ENCODE measurements at places on chromosomes 16 and 17.

GRCh38 chr17:73706858-73707257 lies 62.6 kb upstream of the SDK2 start:
- DNase-seq, result no peak

DNA sequence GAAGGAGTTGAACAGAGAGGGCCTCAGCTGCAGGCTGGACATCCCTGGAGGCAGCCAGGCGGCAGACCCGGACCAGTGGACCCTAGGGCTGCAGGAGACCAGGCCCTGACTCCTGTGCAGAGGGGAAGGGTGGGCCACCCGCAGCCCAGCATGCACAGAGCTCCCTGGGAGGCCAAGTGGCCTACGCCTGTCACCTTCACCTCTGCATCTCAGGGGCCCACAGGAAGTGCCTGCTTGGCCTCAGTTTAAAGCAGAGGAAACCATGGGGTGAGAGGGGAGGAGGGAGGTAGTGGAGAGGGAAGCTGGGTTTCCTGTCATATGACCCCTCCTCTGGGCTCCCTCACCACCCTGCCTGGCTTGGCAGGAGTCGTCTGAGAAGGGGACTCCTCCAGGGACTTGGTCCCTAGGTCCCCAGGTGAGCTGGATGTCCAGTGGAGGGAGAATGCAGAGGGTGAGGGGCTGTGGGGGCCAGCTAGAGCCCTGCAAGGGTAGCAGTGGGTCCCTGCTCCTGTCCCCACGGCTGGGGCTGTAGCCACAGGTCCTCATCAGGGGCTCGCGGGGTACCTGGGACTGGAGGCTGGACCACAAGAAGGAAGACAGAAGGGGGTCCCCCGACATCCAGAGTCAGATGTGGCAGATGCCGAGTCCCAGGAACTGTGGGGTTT lies at the start of gene TMC8:
Gene TMC8 (plus strand): TSS at position 335 of the 665 bp plus-strand sequence. CDS start 818 bp downstream, outside the sequence.
- DNase-seq, result peak; percentile 87

DNA sequence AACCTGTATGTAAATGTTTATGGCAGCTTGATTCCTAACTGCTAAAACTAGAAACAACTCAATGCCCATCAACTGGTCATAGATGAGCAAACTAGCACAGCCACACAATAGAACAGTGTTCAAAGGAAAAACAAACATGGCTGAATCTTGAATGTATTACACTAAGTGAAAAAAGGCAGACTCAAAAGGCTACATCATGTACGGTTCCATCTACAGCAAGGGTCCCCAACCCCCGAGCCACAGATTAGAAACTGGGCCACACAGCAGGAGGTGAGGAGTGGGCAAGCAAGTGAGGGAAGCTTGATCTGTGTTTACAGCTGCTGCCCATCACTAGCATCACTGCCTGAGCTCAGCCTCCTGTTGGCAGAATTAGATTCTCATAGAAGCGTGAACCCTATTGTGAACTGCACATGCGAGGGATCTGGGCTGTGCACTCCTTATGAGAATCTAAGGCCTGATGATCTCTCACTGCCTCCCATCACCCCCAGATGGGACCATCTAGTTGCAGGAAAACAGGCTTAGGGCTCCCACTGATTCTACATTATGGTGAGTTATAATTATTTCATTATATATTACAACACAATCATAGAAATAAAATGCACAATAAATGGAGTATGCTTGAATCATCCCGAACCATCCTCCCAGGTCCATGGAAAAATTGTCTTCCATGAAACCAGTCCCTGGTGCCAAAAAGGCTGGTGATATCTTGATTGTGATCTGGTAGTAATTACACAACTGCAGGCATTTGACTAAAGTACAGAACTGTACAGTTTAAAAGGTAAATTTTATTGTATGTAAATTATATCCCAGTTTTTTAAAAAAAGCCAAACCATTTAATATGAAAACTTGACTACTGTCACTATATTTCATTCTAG lies 7.7 kb downstream of the CEP20 start:
- no peak for DNase-seq

DNA sequence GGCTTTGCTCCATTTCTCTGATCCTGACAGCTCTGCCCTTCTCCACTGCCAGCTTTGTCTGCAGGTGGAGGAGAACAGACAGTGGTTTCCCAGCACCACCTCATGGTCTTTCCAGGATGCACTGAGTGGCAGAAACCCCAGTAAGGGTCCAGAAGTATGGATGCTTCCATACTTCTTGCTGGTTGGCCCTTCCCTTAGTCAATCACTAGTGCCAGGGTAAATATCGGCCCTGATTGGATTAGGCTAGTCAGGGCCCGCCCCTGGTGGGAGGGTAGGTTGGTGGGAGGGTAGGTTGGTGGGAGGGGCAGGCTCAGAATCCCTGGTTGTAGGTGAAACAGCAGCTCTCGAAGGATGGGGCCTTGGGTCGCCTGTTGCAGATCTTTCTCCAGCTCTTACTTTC lies 10.2 kb downstream of the RNF213 start:
- DNase-seq, result peak; percentile 80

- DNase-seq, result no peak
These were observed 5.1 kb downstream of the ERBB2 start for GRCh38 chr17:39704821-39705551.

Data from activated CD8-positive, alpha-beta memory T cell treated with anti-CD3 and anti-CD28 coated beads for 24 hours (primary cell).